DMS79 treated with DMSO at 0.1 percent for 48 hours (cell line): ENCODE measurements at places on chromosomes 5 and 9.
A peak's percentile ranks its signal among the peaks of the same experiment; 100 is the strongest.

DNA sequence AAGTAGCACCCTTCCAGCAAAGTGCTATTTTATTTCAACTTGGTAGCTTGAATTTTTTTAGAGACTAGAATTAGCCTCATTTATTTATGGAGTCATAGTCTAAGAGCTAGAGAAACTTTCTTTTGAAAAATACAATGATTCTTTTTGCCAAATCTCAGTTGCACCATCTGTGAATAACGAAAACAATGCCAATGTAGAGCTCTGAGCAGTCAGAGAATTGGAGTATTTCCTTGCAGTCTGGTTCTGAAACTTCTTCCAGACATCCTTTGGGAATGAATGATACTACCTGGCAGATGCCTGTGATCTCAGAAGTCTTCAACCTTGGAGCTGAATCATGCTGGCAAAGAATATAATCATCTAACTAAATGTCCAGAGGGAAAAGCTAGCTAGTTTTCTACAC lies 511.5 kb upstream of the CYLC2 start:
- no peak for DNase-seq

DNA sequence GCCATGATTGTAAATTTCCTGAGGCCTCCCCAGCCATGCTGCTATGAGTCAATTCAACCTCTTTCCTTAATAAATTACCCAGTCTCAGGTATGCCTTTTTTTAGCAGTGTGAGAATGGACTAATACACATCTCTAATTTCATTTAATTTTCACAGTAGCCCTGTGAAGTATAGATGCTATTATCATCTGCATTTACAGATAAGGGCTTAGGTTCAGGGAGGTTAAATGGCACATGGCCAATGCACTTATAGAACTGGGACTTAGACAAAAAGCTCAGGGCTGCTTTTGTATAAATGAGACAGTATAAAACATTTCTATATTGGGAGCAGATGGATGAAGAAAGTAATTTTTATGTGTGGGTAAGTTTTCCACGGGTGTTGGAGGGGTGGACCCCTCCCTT lies 62.9 kb upstream of the PANK3 start:
- DNase-seq = no peak

DNA sequence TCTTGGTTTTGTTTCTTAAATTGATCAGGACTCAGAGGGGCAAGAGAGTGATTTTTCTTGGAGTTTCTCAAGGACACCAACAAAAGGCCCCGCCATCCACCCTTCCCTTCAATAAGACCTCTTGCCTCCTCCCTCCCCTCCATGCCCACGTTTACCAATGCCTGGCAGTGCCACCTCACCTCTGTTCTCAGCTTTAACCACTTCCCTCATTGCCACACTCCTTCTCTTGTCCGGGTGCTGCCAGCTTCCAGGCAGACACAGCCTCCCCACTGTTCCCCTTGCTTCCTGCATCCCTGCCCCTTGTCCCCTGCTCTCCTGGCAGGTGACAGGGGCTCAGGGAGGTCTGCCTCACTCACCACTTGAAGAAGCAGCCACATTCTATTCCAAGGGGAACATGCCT lies 90.8 kb downstream of the LHX2 start:
- no peak for DNase-seq

DNA sequence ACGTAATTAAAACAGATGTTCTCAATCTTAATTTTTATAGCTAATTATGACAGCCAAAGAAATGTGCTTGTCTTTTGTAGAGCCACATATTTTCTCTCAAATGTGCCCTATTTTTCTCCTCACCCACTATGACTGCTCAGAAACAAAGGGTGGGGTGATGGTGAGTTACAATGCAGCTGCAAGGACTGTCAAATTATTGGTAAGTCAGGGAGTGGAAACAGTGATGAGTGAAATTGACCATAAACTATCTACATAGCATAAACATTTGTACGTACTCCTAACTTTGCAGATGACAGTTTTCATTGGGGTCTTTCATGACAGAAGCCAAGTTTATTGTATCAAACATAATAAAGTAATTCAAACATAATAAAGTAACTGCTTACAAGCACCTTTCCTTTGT lies 215.9 kb downstream of the MCTP1 start:
- no peak for DNase-seq

- DNase-seq = peak; percentile 36
Measured at GRCh38 chr9:32550150-32550561, 2.0 kb upstream of the SMIM27 start.

- no peak for DNase-seq
Measured at GRCh38 chr5:41277476-41278245, 64.3 kb upstream of the C6 start.

DNA sequence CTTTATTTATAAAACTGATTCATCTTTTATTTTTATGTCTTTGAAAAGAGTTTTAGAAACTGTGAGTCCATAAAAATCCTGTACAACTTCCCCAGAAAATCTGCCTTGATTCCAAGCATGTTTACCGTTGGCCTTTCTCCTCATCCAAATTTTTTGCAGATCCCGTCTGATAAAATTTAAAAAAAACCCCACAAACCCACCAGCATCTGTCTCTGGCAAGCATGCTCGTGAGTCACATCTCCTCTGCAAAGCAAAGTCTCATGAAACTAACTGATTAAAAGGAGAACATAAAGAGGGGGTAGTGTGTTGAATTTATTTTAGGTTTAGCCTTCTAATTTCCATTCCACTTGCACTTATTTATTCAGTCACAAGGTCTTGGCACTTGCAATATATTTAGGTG lies 109.4 kb downstream of the MAT2B start:
- no peak for DNase-seq

DNA sequence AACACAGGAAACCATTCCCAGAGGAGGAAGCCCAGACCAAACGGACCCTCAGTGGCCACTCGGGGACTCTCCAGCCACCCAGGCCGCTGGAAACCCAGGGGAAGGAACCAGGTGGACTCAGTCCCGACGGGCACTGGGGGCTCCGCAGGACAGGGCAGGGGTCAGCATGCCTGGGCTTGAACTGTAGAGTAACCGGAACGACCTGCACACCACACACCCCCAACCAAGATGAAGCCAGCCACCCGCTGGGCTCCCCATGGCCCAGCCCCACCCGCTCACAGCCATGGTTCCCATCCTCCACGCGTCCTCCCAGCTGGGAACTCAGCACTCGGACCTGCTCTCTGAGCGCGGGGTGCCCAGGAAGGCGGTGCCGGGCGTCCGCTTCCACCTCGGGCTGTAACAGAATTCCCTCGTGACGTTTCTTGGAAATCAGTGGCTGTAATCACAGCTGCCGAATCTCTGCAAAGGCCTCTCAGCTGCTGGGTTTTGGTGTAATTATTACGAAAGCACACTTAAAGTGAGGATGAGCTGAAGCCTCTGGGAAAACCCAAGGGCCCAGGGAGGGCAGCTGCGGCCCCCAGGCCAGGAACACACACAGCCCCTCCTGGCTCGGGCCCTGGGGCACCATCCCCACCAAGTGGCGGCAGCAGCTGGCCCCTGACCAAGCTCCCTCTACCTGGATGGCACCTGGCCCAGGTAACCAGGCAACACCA lies 13.8 kb downstream of the NACC2 start:
- peak; percentile 75 for DNase-seq

GRCh38 chr5:126016256-126016655 lies 407.0 kb upstream of the GRAMD2B start:
- DNase-seq = no peak

DNA sequence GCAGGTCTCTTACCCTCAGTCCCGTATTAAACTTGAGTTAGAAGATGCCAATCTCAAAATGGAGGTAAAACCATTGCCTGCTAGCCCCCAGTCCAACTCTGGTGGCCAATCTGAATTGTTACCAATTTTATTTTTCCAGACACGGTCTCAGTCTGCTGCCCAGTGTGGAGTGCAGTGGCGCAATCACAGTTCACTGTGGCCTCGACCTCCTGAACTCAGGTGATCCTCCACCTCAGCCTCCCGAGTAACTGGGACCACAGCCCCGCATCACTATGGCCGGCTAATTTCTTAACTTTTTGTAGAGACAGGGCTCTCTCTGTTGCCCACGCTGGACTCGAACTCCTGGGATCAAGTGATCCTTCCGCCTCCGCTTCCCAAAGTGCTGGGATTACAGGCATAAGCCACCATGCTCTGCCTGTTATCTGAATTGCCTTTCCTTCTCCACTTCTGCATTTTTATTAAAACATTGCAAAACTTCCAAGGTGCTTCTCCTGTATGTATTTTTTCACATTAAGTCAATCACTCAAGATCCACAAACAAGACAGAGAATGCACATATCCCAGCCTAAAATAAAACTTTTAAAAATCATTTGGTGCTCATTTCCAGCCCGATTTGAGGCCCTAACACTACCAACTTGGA lies 2.3 kb downstream of the FANCC start:
- peak; percentile 35 for DNase-seq

- DNase-seq = no peak
Measured at GRCh38 chr5:149267241-149267973, 4.3 kb upstream of the AFAP1L1 start.

DNA sequence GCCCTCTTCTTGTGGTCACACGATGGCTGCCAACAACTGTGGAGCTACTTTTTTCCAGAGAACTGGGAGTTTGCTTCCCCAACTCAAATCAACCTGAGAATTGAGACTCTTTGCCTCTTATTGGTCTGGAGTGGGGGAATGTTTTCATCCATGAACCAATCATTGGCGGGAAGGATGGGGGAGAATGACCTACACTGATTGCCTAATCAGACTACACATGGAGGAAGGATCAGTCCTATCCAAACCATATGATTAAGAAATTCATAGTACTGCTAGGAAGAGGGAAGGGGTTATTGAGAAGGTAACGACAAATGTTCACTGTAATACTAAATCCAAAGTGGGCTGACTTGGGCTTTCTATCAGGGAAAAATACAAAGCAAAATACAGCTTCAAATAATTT lies 7.9 kb upstream of the KIF2A start:
- DNase-seq = no peak

- no peak for DNase-seq
Measured at GRCh38 chr5:104045987-104046386, 483.4 kb upstream of the NUDT12 start.

- DNase-seq = no peak
Measured at GRCh38 chr5:108334225-108334624, 47.7 kb downstream of the FBXL17 start.

DNA sequence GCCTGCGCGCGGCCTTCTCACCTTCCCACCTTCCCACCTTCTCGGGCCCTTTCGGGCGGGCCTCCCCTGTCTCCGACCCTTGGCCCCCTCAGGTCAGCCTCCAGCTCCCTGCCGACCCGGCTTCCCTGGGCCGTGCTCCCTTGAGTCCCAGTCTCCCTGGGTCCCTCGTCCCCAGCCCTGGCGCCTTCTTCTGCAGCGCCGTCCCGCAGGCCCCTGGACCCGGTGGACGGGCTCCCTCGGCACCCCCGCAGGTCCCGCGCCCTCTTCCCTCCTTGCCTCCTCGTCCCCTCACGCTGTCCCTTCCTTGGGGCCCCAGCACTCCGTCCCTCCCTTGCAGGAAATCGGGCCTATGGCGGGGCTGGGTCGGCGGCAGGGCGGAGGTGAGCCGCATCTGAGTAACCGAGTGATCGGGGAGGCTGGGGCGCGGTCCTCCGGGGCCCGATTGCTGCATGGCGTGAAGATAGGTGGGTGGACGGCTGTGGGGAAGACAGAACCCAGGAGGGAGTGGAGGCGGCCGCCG lies 7.6 kb downstream of the ARPC5L start:
- DNase-seq = no peak

DNA sequence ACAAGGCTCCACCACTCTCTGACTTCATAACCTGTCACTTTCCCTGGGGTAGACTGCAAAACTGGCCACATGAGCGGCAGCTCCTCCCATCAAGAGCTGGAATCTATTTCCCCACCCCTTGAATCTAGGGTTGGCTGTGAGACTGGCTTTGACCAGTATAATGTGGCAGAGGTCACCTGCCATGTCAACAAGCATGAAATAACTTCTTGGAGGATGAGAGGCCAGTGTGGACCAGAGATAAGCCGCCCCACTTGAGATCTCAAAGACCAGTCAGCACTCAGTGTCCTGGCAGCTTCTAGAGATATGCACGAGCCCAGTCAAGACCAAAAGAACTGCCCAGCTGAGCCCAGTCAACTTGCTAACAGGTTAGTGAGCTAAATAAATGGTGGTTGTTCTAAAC lies 59.0 kb downstream of the MARCHF11 start:
- no peak for DNase-seq

DNA sequence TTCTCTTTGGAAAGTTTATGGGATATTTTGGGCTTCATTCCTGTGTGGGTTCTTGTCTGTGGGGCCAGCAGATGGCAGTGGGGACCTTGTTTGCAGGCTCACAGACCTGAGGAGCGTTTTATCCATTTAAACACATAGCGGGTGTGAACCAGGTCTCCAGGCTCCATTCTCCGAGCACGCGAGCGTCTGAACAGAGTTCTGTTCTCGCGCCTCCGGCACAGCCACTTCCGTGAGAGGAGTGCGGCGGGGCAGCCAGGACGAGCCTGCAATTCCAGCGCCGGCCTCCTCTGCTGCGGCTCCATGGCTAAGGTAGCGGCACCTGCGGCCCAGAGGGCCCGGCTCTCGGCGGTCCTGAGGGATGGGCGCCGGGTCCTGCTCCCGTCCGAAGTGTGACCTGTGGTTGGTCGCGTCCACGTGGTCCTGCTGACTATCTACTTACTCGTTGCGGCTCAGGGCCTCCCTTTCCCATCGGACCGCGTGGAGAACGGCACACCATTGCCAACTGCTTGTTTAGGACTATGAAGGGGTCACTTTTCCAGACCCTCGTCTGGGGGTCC lies 7.3 kb downstream of the NRARP start:
- no peak for DNase-seq

DNA sequence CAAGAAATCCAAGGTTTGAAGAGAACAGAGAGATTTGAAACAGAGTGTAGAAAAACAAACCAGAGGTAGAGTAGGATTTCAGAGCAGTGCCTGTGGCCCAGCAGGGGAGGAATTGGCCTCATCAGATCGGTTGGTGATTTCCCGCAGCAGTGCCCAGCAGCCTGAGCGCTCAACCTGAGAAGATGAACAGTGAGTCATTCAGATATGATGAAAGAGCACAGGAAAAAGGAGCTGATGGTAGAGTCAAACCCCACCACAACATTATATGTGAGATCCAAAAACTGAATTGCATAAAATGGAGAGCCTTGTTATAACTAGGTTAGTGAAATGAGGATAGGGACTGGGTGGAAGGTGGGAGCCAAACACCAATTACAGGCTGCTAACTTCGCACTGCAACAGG lies 248.9 kb downstream of the PIK3R1 start:
- no peak for DNase-seq

GRCh38 chr5:13831351-13831750 lies 113.1 kb downstream of the DNAH5 start:
- no peak for DNase-seq

DNA sequence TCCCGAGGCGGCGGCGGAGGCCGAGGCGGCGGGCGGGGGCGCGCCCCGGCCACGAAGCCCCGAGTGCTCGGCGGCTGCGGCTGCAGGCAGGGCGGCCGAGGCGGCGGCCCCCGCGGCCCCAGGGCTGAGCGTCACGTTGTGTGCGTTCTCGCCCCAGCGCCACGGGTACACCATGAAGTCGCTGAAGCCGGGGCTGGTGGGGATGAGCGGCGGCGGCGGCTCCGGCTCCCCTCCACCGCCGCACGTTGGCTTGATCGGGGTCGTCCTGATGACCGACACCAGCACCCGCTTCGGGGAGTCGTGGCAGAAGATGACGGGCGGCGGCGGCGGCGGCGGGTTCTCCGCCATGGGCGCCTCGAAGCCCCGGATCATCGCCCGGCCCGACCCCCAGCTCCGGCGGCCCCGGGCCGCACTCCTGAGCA lies 498 bp downstream of the ZNF367 start:
- no peak for DNase-seq

GRCh38 chr9:135209852-135210251 lies 122.4 kb downstream of the OLFM1 start:
- DNase-seq = no peak
